Left cardiac atrium (tissue), 4 donors: ENCODE measurements at places on chromosomes 3 and 15. TPM values are rescaled to one million over a fixed set of nuclear protein-coding genes. Genes with fewer than 3 reads are reported as not detected.
A peak's percentile ranks its signal among the peaks of the same experiment; 100 is the strongest.

DNA sequence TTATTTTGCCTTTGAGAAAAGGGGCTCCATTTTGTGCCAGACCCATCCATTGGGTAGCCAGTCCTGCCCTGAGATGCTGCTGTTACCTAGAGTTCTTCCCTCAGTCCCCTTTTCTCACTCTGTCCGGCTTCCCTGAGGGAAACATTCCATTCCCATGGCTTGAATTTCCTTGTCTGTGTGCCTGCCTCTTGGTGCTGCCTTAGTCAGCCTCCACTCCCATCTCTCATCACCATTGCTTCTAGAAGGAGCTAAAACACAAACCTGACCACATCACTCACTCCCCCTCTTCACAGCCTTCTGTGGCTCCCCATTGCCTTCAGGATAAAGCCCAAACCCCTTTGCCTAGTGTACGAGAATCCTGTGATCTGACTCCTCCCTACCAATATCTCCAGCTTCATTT lies 25.2 kb upstream of the C2CD4B start:
- DNase-seq, result no peak

DNA sequence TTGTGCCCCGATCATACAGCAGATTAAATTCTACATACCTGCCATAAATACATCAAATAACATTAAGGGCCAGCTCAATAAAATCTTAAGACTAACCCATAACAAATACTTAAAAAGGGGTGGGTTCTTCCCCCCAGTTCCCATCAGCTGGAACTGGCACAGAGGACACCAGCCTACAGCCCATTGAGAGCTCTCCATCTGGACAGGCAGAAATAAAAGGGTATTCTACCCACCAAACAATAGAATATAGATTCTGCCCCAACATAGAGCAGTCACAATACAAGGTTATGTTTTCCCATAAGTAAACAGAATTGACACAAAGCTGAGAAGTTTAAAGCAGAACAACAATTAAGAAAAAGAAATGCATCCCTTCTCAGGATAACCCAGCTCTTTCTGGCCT lies 11.9 kb downstream of the CPOX start:
- no peak for DNase-seq

DNA sequence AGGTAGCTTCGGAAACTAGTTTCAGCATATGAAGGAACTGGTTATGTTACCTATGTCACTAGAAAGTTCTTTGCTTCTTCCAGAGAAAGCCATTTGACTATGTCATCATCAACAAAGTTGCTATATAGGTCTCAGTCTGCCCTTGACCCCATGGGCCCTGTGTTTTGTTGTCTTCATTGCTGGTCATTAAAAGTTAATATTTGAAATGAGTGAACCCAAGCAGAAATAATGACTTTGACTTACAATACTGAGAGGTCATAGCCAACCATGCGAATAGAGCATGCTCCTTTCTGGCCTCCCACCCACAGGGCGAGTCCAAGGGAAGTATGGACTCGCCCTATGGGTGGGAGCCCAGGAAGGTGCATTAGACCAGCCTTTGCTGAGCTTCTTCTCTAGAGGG lies 40.9 kb downstream of the APH1B start:
- DNase-seq, result no peak

GRCh38 chr15:61106044-61106834 lies 122.9 kb downstream of the RORA start:
- no peak for DNase-seq

DNA sequence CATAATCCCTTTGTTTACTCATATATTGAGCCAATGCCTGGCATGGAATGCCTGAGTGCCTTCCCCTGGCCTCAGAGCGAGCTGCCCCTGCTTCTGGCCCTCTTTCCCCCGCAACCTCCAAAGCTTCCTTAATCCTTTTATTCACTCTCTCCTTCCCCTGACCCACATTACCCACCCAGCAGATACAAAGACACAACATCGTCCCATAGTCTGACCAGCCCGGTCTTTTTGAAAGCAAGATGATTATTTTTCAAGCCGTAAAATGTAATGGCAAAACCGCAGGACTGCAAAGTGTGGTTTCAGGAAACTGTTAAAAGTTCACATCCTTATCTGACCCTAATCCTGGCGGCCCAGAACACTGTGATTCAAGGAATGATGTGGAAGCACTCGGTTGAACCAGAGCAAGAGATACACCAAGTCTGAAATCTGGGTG lies 78.4 kb upstream of the LRTM1 start:
- no peak for DNase-seq

DNA sequence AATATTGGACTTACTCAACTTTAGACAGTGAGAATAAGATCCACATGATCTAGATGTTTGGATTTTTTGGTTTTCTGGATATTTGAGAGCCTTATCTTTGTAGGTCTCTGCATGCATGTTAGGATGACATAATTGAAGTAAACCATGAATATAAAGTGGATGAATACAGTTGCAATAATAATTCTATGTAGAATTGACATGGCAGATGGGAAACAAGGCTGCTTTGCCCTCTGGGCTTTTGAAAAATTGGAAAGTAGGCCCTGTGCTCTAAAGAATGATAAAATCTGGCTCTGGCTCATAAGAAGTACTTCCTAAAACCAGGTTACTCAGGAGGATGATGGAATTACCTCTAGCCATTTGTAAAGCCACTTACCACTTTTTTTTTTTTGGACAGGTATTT lies 86.9 kb downstream of the ZNF609 start:
- DNase-seq, result no peak

GRCh38 chr3:100606894-100607512 lies 2.4 kb upstream of the ADGRG7 start:
- no peak for DNase-seq

DNA sequence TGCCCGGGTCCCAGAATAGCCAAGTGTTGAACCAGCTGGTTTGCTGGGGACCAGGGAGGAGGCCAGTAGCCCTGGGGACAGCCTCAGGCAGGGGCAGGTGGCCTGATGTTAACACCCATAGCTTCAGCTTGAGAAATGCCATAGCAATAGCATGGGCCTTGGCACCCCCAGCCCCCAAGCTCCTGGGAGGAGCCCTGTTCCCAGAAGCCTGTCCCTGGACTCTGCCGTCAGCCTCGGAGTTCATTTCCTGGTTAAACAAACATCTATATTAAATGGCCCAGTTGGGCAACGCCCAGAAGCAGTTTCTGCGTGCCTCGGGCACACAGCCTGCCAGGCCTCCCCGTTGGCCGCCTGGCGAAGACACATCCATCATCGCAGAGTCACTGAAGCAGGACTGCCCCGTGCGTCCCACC lies 58.2 kb downstream of the FGD5 start:
- peak; percentile 88 for DNase-seq

DNA sequence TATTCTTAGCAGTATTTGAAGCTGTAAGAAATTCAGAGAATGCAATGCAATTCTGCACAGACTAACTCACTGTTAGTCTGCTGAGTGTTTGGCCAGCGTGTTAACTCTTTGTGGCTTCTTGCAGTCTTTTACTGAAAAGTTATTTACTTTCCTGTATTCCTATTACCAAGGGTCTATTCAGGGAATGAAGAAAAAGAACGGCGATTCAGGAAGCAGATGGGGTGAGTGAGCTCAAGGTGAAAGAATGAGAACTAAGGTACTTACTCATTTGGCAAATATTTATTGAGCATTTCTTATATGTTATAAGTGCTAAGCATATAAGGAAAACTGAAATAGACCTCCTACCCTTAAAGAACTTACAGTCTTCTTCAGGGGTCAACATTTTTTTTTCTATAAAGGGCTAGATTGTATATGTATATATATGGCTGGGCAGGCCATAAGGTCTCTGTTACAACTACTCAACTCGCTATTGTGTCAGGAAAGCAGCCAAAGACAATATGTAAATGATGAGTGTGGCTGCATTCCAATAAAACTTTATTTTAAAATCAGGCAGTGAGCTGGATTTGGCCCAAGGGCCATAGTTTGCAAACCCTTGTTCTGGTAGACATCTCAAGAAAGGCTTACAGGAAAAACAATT lies 271.9 kb upstream of the GADL1 start:
- no peak for DNase-seq

GRCh38 chr3:26668171-26668570 lies 45.6 kb downstream of the LRRC3B start:
- no peak for DNase-seq

Gene CCDC39
- not detected for total RNA-seq

Gene UCN2
- not detected for total RNA-seq

Gene MRAS
- total RNA-seq, result 242 TPM

Gene ACAN
- 0.52 TPM for total RNA-seq
